Activated gamma-delta T cell treated with Interleukin-2 at 50 U/mL for 16 hours (primary cell): ENCODE measurements at places on chromosomes 11 and 22.

DNA sequence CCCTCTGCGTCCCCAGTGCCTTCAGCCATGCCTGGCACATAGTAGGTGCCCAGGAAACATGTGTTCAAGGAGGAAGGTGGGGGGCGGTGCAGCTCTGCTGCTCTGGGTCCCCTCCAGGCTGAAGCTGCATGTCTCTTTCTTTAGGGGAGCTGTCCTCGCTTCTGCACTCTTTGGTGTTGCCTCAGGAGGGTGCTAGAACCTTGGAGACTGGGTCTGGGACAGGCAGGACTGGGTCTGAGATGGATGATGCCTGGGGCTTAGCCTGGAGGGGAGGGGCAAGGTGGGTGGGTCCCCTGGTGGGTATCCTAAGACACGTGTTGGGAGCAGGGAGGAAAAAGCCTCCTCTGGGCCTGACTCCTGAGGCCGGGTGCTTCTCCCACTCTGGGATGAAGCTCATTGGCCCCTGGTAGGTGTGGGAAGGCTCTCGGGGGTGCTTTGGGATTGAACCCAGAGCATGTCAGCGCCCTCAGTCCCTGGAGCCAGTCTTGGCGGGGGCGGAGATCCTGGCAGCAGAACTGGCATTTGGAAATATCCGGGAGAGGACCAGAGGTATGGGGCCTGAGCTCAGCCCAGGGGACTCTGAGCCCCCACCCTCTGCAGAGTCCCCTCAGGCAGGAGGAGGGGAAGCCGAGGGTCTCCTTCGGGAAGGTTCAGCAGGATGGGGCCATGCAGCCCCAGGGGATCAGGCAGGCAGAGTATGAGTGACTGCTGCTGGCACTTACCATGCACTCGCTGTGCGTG lies 6.7 kb upstream of the GSTP1 start:
- no peak for DNase-seq

- no peak for DNase-seq
These were observed 1178.0 kb downstream of the JRKL start for GRCh38 chr11:97567801-97568200.

DNA sequence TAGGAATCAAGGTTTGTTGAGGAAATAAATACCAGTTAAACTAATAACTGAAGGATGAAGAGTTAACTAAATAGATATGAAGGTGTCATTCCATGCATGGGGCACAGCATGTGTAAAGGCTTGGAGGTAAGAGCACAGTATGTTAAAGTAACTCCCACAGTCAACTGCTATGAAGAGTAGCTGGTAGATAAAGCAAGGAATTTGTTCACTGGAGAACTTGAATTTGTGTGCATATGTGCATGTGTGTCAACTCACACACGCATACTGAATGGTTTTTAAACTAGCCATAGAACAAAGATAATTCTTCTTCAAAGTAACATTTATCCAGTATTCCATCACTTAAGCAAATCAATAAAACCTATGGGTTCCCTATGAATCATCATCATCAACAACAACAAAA lies 135.9 kb downstream of the FAM76B start:
- no peak for DNase-seq

DNA sequence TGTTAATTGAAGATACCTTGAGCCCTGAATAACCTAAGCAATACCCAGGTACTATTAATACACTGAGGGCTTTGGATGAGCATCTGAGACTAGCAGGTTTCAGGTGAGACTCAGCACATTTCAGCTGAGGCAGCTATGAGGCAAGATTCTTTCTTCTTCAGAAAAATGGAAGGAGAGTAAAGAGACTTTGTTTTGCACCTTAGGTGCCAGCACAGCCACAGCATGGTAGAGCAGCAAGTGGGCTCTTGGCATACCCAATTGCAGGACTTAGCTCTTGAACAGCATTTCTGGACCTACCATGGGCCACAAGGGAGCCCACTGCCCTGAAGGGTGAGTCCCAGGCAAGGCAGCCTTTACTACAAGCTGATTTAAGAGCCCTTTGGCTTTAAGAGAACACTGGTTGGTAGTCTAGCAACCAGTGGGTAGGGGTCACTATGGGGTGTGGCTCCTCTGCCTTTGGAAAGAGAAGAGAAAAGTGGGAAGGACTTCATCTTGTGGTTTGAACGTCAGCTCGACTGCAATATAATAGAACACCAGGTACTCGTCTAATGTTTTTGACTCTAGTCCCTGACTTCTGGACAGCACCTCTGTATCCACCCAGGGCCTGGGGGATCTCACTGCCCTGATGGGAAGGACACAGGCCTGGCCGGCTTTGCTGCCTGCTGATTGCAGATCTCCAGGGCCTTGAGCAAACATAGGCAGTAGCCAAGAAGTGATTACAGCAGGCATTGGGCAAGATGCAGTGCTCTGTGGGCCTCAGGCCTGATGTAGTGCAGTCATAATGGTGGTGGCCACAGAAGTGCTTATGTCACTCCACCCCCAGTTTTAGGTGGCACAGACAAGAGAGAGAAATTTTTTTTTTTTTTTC lies 73.3 kb downstream of the GLYATL1 start:
- DNase-seq, result no peak

- DNase-seq, result peak; percentile 45
These were observed 181.2 kb downstream of the CSNK2A3 start for GRCh38 chr11:11171854-11172253.
